ENCODE measurements at places on chromosomes 1 and 21.

DNA sequence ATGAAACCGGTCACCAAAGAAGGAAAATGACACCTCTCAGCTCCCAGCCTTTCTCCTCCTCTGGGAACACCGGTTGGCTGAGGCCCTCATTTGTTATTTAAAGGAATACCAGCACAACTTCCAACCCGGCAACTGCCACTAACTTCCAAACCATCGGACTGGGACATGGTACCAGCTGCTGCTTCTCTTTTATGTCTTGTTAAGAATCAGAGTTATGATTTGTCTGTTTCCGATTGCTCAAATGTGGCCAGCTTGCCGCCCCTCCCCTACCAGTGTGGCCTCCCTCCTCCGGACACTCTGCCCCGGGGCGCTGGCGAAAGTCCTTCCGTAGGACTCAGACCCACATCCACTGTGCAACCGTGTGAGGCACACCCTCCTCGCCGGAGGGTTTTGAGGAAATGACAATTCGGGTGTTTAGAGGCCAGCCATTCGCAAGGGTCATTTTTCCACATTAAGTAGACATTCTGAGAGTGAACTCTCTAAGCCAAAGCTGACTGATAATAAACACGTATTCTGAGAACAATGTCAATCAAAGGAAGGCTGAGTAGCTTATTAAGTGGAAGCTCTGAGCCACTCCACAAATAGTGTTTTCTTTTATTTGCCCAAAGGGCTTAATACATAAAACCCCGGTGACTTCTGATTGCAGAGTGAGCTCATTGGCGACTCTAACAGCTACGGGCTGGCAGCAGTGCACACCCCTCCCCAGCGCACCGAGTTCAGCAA is 5.5 kb downstream of the RIPK4 start:
- no peak for DNase-seq

- DNase-seq, result no peak
Observed at GRCh38 chr1:110259770-110260169, 49.7 kb downstream of the KCNC4 start.

DNA sequence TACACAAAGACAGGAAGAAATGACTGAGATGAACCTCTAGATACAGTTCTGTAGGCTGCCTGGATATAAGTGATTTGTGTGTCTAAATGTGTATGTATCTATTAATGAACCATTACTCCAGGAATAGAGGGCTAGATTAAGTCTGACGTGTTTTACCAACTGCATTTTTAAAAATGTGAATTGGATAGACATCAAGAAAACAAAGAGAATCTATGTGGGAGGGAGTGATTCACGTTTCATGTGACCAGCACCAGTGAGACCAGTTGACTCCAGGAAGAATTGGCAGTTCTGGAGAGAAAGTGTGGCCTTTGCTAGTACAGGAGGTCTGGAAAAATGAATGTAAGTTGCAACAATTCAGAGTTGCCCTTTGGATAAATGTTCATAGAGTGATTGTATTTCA is 53.4 kb upstream of the RGS21 start:
- no peak for DNase-seq

DNA sequence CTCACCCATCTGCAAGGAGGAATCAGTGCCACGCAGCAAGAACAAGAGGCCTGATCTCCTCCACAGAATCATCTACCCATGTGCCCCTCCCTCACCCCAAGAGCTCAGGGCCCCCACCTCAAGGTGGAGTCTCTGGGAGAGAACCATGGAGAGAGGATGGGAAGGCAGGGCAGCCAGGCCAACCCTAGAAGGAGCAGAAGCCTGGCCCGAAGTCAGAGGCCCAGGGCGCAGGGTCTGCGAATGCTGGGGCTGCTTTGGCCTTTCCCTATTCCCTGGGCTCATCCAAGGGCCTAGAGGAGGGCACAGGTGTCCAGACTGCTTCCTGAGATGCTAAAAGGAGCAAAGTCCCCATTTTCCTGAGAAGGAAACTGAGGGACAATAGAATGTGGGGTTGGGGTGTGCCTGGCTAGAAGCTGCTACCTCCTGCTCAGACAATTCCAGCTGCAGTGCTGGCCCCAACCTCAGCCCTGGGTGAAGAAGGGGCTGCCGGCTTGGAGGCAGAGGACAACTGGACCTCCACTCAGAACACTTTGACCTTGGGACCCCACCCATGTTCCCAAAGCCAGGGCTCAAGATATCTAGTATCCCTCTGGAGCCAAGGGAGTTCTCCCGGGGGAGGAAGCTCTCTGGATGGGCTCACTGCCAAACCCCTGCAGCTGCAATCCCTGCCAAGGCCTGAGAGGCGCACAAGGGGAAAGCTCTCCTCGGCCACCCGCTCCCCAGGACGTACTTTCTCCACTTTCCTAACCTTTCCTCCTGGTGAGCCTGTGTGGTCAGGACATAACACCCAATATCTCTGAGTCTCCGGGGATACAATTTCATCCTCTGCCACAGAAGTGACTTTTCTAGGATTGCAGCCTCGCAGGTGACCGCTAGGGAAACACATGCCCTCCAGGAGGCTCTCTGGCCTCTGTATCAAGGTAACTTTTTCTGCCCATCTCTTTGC is 16.6 kb upstream of the LEMD1 start:
- no peak for DNase-seq

GRCh38 chr1:214101246-214101645 is 113.5 kb downstream of the PROX1 start:
- no peak for DNase-seq

GRCh38 chr1:230270185-230270558 is 156.0 kb downstream of the PGBD5 start:
- DNase-seq, result no peak

DNA sequence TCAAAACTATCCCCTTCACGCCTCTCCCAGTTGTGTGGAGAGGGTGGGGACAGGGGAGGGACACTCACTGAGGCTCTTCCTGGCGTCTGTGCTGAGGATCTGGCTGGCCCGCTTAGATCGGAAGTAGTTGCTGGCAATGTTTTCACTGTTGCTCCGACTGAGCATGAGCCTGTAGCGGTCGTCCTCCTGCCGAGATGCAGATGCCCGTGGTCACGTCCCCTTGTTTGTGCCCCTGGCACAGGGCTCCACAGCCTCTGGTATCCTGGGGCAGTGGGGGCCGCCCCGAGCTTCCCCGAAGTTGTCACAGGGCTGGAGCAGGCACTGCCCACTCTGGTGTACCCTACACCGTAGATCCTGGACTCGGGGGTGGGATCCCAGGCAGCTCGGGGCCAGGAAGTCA is 5.0 kb upstream of the DDOST start:
- DNase-seq, result no peak

DNA sequence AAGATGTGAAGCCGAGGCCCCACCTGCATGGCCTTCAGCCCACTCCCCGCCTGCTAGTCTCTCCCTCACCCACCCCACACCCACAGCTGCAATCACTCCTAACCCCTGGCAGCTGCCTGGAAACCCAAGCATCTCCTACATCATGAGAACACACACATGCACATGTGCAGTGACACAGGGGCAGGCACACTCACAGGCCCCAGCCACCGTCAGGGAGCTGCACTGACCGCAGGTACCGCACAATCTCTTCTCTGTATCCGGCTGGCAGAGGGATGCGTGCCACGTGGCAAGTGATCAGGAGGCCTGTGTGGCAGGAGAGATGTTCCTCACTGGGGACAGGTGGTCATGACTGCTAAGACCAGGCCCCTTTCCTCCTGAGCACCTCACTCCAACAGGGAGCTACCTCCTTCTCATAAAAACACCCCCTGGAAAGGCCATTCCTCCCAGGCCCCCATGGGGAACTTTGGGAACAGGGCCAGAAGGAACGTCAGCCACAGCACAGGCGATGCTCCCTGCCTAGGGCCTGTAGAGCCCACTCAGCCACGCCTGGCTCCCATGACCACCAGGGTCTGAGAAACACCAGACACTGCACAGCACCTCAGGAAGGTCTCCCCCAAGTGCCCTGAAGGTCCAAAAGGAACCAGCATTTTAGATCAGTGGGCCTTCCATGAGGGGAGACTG is 6.0 kb downstream of the LSS start:
- no peak for DNase-seq

DNA sequence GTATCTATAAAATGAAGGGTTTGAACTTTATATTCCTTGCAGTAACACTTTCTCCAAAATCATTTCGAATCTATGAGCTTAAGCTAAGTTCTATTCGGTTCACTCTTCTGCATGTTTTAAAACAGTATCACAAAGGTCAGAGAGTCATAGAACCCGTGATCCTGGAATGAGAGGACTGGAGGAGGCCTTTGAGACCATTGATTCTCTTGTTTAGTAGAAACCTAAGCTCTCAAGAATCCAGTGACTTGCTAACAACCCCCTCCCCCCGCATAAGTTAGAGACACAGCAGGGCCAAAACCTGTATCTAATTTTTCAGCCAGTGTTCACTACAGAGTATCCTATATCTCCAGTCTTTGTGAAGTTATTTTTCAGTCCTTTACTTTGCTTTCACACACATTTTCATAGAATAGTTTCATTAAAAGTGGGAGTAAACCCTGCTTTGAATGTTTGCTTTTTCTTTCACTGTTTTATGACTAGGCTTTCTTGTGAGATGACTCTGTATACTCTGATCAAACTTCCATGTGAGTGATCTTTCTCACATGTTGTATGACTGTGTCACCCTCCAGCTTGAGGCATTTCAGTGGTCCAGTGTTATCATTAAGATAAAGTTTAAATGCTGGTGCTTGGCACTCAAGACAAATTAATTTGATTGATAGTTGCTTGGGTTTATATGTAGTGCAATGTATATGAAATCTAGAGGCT is 275.4 kb upstream of the SGIP1 start:
- DNase-seq, result no peak

DNA sequence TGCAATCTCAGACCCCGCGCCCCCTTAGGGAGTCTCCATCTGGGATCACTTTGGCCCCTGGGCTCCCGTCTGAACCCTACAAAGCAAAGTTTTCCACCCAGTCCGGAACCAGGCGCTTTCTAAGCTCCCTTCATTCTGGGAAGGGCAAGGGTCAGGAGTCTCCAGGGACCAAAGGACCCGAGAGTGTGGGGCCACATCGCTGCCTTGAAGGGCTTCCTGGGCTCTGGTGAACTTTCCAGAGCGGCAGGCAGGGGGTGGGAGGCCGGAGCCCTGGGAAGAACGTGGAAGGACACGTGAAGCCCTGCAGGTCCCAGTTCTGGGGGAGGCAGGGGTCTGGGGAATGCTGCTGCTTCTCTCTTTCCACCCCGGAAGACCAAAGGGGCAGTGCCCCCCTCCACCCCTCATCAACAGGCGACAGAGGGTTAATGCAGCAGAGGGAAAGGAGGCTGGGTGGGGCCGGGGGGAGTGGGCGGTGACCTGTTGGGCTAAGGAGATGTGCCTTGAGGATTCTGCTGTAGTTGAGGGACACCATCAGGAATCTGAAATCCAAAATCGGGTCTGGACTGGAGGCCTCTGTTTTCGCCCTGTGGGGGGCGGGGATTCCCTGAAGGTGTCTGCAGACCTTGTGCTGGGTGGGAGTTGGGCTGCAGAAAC is 734 bp downstream of the CDK18 start:
- no peak for DNase-seq

DNA sequence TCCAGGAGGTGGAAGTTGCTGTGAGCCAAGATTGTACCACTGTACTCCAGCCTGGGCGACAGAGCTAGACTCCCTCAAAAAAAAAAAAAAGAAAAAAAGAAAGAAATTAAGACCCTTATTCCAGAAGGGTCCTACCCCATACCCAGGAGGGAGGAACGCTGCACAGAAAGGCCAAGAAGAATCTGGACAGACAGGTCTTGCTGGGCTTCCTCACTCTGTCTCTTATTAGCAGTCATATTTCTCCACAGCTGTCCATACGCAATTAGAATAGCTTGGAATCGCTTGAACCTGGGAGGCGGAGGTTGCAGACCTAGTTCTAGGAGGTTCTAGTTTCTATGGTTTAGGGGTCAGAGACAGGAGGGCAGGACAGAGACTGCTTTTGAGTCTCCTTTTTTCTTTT is 3.2 kb upstream of the PAQR7 start:
- no peak for DNase-seq

- no peak for DNase-seq
Observed at GRCh38 chr1:246532519-246532918, 25.4 kb upstream of the SMYD3 start.
